ENCODE measurements at places on chromosomes 4 and X.

DNA sequence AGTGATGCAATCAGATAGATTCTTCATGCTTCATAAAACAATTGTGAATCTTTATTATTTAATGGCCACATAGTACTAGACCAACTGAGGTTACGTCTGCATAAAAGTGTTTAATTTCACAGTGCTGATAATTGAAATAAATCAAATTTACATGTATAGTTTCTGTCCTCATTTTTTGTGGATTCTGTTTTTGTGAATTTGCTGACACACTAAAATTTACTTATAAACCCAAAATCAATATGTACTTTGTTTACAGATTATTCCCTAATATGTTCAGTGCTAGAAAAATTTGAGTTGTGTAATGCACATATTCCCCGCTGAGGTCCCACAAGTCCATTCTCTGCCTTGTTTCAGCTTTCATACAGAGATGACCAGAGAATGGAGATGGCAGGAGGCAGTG is 759.8 kb downstream of the CENPC start:
- no peak for DNase-seq

- DNase-seq, result peak; percentile 49
Measured at GRCh38 chr4:88177983-88178625, 19.7 kb upstream of the ABCG2 start.

DNA sequence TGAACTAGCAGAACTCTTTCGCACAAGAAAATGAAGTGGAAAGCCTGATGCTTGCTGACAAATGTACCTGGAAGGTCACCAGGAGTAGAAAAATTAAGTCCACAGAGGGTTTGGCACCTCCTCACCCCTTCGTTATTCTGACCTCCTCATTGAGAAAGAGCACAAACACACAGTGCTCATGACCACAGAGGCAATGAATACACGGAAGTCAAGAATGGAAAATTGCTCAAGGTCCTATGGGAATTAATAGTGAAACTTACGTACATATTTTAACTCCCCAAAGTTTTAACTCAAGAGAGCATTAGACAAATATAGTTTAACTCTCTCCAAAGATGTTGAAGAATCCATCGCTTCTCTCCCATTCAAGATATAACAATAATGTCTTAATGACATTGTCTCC is 83.6 kb upstream of the CAMK2D start:
- DNase-seq, result no peak

DNA sequence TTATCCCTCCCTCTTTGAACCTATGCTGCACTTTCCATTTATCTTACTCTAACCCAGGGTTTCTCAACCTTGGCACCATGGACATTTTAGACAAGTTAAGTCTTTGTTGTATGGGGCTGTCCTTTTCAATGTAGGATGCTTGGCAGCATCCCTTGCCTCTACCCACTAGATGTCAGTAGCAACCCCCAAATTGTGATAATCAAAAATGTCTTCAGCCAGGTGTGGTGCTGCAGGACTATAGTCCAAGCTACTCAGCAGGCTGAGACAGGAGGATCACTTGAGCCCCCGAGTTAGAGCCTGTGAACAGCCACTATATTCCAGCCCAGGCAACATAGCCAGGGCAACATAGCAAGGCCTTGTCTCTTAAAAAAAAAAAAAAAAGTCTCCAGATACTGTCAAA is 7.0 kb downstream of the LRCH2 start:
- no peak for DNase-seq

GRCh38 chr4:151098979-151099228 is 524 bp upstream of the RPS3A start:
- DNase-seq, result no peak

DNA sequence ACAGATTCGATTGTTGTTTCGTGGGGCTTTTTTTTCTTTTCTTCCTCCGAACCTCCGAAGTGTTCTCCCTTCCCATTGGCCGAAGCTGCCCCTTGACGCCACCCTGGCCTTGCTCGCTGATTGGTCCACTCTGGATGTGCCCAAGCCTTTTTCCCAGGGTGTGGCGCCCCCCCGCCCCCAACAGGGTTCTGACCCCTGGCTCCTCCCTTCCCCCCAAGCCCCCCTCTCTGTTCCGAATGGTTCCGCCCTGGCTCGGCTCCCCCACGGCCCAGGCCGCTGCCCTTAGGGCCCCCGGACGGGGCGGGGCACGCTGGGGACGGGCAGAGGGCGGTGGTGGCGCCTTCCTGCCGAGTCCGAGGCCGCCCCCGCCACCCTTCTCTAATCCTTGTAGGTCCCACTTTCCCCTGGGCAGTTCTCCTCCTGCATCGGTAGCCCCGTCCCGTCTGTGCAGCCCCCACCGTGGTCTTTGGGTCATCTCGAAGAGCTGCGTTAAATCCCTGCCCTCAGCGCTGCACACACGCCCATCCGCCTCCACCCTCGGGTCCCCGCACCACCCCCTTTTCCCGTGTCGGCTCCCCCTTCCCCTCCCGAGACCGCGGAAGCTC is 25.5 kb downstream of the UTP14A start:
- DNase-seq, result peak; percentile 77

GRCh38 chr4:111475001-111475400 is 670.3 kb upstream of the FAM241A start:
- no peak for DNase-seq

- no peak for DNase-seq
Measured at GRCh38 chr4:140769209-140769608, 13.0 kb upstream of the TBC1D9 start.

DNA sequence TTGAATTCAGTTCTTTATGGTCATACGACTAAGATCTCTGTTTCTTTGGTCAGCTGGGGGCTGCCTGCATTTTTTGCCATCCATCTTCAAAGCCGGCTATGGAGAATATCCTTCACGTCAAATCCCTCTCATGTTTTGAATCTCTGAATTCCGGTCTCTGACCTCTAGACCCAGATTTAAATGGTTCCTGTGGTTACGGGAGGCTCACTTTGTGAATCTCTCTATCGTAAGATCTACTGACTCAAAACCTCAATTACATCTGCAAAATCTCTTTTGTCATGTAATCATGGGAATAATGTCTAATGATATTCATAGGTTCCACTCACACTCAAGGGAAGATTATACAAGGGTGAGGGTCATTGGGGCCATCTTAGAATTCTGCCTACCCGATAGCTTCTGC is 5.7 kb upstream of the MPC1L start:
- DNase-seq, result no peak

DNA sequence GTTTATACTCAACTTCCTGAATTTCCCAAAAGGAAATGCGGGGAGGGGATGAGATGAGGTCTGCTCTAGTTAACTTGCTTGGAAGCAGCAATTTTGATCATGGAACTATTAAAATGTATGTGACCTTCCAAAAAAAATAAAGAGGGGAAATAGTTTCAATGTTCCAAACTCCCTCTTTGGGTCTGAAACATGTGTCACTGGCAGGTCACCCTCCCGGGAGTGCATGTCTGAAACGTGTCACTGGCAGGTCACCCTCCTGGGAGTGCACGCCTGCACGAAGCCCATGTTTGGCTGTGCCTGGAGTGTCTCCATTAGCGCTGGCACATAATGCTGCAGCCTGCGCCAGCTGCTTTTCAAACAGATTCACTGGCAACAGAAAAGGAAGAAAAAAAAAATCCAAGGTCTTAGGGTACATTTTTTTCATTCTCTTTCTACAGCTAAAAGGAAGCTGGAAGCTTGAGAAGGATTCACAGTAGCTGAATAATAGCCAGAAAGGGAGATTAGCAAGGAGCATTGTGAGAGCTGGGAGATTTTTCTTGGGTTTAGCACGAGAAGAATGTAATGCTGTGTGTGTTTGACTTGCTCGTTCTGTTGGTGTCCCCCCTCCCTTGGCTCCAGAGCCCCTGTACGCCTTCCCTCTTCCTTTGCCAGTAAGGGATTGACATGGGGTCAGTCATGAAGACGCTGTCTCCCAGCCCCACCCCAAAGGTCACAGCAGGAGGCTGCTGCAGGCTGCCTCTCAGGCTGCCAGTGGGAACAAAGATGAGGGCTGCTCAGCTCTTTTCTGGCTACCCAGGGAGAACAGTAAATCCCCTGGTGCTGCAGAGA is 39.2 kb upstream of the TLR3 start:
- DNase-seq, result no peak

DNA sequence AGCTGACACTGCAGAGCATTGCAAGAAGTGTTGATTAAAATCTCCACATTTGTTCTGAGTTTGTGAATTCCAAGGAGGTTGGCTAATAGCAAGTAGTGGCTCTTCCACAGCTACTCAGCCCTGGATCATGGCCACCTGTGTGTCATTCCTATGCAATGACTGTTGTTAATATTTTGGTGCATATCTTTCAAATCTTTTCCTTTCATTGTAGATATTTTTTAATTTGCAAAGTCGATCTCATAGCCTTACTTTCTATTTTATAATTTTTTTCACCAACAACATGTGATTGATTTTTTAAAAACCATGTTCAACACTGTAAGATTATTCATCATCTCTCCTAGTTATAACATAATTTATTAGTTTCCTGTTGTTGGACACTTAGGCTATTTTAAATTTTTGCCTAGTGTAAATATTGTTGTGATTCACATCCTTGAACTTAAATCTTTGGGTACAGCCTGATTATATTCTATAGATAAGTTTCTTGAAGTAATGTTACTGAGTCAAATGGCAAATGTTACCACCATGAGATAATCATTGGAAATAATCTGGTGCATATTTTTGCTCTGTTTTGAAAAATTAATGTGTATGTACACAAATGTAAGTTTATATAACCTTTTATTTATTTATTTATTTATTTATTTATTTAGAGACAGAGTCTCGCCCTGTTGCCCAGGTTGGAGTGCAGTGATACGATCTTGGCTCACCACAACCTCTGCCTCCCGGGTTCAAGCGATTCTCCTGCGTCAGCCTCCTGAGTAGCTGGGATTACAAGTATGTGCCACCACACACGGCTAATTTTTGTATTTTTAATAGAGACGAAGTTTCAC is 17.1 kb upstream of the ARHGAP10 start:
- DNase-seq, result peak; percentile 60

DNA sequence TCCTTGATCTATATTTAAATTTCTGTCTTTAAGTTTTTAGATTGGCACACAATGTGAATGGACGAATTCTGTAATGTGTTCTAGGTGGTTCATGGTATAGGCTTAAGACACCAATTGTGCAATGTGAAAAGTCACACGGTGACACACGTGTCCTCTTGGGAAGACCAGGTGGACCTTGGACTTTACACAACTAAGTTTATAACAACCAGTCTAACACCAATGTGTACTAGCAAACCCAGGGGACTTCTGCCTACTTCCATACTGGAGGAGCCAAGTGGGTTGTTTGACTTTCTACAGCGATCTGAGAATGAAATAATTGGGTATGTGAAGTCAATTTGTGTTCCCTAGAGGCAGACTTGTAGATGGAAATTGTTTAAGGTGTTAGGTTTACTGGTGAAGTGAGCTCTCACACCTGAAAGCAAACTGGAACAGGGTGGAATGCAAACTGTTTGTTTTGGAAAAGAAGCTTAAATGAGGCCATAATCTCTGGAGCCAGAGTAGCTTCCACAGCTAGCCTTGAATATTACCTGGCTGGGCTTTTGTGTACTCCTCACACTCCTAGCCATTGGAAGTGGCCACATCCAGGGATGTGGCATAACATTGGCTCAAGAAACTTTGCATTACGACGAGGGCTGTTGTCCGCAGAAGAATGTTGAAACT is 45.9 kb upstream of the WDR1 start:
- DNase-seq, result no peak

- DNase-seq, result no peak
Measured at GRCh38 chrX:48490661-48491060, 14.7 kb downstream of the FTSJ1 start.

GRCh38 chr4:71584585-71584984 is 199.3 kb downstream of the GC start:
- DNase-seq, result no peak

- no peak for DNase-seq
Measured at GRCh38 chr4:72555377-72555831, 13.6 kb downstream of the ADAMTS3 start.

DNA sequence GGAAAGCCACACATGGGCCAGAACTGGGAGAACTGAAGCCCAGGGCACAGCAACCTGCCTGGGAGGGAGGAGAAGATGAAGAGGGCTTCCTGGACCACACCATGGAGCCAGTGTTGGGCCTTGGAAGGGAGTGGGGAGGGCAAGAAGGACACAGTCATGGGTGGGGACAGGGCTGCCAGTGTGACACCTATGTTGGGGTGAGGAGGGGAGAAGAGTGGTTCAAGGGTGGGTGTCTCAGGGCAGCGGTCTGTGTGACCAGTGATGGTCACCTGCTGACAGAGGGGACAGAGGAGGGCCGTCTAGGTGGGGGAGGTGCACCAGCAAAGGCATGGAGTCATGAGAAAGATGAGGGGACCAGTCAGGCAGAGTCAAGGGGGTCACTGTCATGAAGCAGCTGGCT is 13.8 kb downstream of the MAGED2 start:
- no peak for DNase-seq

- no peak for DNase-seq
Measured at GRCh38 chrX:8607326-8607725, 124.6 kb downstream of the ANOS1 start.

GRCh38 chr4:87026800-87027495 is 92.1 kb downstream of the AFF1 start:
- no peak for DNase-seq

GRCh38 chr4:83019794-83020494 is 9.3 kb upstream of the LIN54 start:
- no peak for DNase-seq

- DNase-seq, result no peak
Measured at GRCh38 chr4:125115476-125115875, 199.3 kb upstream of the FAT4 start.

DNA sequence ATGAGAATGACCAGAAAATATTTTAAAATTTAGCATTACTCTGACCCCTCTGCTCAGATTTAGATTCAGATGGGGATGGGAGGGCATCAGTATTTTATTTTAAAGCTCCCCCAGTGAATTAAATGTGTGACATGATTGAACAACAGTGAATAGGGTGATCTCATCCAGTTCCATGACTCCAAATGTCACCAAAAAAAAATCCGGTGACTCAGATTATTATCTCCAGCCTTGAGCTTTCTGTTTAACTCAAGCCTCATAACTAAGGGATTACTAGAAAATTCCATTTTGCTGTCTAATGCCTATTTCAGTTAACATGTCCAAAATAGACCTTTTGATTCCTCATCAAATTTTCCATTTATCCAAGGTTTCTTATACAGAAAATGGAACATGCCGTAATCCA is 121.8 kb upstream of the TMEM47 start:
- DNase-seq, result peak; percentile 15

DNA sequence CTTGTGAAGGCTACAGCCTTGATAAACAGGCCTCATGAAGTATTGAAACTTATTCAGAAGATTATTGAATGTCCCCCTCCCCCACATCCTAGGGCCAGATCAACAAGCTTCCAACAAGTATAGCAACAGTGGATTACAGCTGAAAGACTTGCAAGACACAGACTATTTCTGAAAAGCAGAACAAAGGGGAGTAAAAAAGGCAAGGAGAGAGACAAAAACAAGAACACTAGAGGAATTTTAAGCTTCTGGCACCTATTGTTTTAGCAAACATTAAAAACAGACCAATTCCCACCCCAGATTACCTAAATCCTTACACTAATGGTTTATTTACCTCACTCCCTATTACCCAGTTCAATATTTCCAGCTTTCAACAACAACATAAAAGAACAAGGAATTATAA is 446.3 kb upstream of the FSTL5 start:
- DNase-seq, result no peak

- no peak for DNase-seq
Measured at GRCh38 chrX:13891377-13892140, 74.7 kb upstream of the GPM6B start.

All from AG04450 (cell line).